SK-N-DZ (cell line): ENCODE measurements at places on chromosomes 6 and 20.

DNA sequence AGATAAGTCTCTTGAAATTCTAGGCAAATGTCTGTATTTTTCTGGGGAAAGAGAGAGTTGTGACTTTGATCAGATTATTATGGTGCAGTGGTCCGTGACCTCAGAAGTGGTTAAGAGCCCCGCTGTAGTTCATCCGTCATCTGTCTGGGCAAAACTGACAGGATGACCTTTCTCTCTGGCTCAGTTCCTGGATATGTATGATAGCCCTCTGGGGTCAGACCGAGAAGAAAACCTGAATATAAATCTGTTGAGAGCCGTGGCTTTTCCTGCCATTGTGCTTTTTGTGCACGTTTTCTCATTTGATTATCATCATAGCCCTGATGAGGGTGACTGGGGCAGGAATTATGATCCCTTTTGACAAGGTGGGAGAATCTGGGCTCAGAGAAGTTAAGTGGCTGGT lies 26.5 kb downstream of the GHRH start:
- peak; percentile 97 for DNase-seq

GRCh38 chr6:81772741-81773140 lies 20.3 kb upstream of the TENT5A start:
- no peak for DNase-seq

- peak; percentile 45 for DNase-seq
Measured at GRCh38 chr6:156778454-156779205, 1.5 kb downstream of the ARID1B start.

- DNase-seq = no peak
Measured at GRCh38 chr6:153340568-153340967, 209.5 kb upstream of the RGS17 start.

DNA sequence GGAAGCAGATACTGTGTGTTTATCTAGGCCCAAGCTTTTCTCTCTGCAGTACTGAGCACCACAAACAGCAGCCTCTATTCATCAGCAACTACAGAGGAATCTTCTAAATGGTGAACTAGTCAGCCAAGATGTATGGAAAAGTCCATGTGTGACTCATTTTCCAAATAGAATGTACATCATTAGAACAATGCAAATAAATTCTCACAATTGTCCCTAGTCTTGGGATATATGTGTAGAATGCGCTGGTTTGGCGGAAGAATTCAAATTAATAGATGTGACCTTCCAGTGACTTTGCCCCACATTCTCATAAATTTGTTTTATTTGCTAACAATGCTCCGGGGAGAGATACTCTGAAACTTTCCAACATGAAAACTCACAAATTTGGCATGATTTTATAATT lies 436.2 kb downstream of the CBLN4 start:
- DNase-seq = no peak

- DNase-seq = peak; percentile 12
Measured at GRCh38 chr6:137043710-137044365, 927 bp downstream of the IL20RA start.

GRCh38 chr6:135299256-135299655 lies 118.1 kb downstream of the MYB start:
- DNase-seq = no peak

DNA sequence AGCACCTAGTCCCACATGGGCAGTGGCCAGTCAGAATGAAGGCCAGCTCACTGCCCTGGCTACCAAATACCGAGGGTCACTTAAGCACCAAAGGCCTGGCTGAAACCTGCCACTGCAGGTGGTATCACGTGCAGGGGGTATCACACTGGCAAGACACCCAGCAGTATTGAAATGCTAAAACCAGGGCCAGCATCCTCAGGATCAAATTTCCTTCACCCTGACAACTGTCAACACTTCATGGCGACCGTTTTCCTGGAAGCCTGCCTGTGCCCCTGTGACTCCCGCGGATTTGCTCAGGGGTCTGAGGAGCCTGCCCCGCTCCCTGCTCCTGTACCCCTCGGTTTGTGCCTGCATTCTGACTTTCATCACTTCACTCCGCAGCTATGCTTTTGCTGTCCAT lies 151.1 kb downstream of the TTLL2 start:
- no peak for DNase-seq

DNA sequence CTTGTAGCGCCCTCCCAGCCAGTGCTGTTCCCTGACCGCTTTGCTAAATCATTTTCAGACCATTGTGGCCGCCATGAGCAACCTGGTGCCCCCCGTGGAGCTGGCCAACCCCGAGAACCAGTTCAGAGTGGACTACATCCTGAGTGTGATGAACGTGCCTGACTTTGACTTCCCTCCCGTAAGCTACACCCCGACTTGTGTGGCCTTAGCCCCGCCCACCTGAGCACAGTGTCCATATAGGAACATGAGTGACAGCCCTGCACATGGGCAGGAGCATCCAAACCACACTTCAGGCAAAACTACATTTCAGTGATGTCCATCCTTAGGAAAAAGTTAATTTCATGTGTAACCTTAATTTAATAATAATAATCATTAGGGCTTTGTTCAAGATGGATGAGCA lies 51.1 kb downstream of the GNAS start:
- DNase-seq = no peak

DNA sequence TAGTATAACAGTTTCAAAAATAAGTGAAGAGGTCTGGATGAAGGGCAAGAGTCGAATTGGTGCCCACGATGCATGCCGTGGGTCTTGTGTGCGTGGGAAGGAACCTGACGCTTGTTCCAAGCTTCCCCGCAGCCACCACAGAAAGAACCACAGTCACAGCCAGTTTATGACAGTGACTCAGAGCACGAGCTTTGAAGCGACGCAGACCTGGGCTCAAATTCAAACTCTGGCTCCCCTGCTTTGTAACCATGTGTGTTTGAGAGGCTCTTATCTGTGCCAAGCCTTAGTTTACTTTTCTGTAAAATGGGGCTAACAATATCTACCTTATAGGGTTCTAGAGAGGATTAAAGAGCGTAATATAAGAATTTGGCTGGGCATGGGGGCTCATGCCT lies 65.5 kb downstream of the SYNJ2 start:
- DNase-seq = no peak

DNA sequence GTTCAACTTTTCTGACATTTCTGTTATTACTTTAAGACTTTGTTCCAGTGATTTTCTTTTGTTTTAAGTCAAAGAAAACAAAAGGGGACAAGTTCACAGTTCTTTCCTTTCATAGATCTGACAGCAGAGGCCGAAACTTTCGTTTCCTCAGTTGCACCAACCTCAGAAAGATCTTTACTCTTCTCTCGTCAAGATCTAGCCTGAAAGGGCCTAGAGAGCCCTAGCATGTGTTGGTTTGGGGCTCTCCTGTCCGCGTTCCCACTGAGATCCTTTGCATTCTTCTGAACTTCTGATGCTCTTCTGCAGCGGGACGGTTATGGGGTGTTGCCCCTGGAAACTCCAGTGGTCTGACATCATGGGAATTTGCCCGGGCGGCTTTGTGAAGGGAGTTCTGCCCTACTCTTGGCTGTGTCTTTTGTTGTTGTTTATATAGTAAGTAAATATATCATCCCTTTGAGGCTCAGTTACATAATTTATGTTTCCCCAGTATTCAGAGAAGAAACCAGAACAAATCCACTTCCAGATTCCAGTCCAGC lies 129.1 kb downstream of the SASH1 start:
- DNase-seq = no peak
